NCI-H1092 treated with DMSO at 0.1 percent for 48 hours (cell line): ENCODE measurements at places on chromosomes 7 and 10.

DNA sequence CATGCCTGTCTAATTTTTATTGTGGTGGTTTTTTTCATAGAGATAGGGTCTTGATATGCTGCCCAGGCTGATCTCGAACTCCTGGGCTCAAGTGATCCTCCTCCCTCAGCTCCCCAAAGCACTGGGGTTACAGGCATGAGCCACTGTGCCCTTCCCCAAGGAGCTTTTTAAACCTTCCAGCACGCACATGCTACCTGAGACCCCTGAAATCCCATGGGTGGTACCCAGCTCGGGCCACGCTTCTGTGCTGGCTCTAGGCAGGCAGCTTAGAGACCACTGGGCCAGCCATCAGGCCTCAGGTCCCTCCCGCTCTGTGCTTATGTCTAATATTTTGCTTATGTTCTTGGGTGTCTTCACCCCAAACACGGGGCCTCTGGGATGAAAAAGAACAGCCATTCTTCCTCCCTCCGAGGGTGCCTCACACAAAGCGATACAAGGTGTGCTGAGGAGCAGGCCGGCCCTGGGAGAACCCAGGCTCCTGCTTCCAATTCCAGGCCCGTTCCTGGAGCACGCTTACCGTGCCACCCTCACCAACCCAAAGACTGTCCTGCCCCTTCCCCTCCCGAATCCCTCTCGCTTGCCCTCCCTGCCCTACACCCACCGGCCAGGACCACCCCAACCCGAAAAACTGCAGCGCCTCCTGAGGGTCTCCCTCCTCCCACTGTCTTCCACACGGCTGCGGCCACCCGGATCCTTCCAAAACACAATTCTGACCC, 10.9 kb downstream of the SPOCK2 start:
- no peak for DNase-seq

- no peak for DNase-seq
Measured at GRCh38 chr10:9707216-9707615, 1310.5 kb upstream of the CELF2 start.

DNA sequence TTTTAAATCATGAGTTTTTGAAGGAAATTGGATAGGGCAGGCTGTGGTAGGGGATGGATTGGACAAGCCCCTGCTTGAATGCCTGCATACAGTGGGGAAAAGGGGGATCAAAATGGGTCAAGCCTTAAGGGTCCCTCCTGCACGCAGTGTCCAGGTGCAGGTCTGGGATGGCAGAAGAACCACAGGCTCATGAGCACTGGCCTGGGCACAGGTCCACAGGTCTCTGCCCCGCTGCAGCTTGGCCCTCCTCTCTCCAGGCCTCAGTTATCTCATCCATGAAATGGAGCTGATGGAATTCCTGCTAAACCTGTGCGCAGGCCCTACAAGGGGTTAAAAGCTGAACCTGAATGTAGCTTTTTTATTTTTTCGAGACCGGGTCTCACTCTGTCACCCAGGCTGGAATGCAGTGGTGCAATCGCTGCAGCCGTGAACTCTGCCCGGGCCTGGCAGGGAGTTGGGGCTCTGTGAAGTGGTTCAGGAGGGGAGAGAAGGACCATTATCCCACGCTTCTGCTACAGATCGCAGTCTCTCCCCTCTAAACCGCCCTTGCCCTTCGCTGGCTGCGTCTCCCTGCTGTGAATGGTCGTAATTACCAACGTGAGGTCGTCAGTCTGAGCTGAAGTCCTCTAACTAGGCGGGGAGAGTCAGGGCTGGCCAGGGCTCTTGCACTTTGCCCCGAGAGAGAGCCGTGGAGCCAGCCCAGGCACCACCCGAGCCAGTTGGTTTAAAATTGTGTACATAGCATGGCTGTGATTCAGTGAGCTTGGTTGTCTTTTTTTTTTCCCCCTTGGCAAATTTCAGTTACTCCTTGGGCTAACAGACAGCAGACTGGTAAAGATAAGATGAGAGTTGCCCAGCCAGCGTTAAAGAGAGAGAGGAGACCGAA, 77.5 kb upstream of the GTF2I start:
- DNase-seq: no peak

GRCh38 chr7:3551536-3551935, 250.5 kb downstream of the SDK1 start:
- DNase-seq: no peak

GRCh38 chr10:42578019-42578418, 60.4 kb downstream of the ZNF33B start:
- no peak for DNase-seq

DNA sequence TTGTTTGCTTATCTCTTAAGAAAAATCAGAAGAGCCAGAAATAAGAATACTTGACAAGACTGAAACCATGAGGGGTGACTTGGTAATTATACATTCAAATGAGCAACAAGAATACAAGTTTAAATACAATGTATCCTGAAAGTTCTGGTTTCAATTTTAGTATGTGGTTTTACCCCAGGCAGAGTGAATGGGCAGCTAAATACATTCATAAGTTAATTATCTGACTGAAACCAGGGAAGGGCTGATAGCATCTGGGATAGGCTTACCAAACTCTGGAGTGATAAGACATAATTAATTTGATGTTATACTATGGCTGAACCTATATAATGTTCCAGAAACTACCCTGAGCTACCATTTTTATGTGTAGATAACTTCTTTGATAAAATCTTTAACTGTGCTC, 252.2 kb upstream of the PLXNA4 start:
- DNase-seq: no peak

- DNase-seq: no peak
Measured at GRCh38 chr7:50960621-50961310, 178.1 kb upstream of the GRB10 start.
